CD4-positive, alpha-beta T cell treated with Interferon alpha-2 for 1 hour (primary cell): ENCODE measurements at places on chromosomes 11 and 22.

DNA sequence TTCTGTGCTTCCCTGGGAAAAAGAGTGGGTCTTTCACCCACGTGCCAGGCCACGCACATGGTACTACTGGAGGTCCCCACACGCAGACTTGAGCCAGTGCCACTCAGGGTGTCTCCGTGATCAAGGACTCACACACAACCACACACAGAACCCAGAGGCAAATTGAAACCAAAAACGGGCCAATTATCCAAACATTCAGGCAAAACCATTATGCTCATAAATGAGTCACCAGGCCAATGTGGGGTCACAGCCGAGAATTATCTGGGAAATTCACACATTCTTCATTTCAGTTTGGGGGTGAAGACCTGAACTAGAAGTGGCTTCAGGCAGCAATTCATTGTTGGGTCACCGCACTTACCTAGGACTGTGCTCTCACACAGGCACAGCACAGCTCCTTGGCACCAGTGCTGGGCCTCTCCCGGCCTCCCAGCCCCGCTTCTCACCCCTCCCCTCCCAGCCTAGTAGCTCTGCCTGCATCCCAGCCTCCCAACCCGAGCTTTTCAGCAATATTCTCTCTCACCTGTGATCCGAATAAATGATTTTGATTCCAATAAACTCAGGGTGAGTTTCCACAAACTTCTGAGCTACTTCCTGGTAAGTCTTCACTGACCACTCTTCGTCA, 28.0 kb downstream of the ADA2 start:
- no peak for DNase-seq

DNA sequence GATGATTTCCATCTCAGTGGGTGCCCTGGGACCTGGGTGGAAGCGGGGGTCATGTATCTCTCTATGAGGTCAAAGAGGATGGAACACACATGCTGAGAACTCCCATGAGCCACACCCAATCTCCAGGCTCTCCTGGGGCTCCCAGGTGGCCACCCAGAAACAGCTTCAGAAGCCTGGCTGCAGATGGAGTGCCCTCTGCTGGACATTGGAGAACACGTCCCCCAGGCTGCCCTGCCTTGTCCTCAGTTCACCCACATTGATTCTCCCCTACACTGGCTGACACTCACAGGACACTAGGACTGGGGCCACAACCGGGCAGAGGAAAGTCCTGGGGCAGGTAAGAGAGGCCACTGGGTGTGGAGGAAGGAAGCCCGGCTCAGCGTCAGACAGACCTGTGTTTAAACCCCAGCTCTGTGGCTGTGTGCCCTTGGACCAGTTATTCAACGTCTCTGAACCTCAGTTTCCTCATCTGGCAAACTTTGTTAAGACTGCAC, 4.5 kb upstream of the NOL12 start:
- DNase-seq = peak; percentile 73

DNA sequence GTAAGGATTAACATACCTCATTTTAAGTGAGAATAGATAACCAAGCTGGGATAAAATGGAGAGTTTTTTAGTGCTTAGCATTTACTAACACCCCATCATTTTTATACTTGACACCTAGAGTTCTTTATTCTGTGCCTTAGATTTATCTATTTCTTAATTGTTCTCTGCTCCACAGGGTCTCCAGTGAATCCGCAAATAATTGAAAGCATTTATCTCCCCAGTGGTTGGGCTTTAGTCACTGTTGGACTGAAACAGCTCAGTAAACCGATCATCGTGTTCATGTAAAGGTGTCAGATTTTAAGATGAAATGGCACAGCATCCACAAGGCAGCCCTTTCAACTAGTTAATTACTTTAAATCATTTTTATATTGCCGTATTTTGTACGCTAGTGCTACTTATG, 17.8 kb upstream of the GRIA4 start:
- DNase-seq = no peak

GRCh38 chr11:19912958-19913892, 200.6 kb downstream of the NAV2 start:
- no peak for DNase-seq

DNA sequence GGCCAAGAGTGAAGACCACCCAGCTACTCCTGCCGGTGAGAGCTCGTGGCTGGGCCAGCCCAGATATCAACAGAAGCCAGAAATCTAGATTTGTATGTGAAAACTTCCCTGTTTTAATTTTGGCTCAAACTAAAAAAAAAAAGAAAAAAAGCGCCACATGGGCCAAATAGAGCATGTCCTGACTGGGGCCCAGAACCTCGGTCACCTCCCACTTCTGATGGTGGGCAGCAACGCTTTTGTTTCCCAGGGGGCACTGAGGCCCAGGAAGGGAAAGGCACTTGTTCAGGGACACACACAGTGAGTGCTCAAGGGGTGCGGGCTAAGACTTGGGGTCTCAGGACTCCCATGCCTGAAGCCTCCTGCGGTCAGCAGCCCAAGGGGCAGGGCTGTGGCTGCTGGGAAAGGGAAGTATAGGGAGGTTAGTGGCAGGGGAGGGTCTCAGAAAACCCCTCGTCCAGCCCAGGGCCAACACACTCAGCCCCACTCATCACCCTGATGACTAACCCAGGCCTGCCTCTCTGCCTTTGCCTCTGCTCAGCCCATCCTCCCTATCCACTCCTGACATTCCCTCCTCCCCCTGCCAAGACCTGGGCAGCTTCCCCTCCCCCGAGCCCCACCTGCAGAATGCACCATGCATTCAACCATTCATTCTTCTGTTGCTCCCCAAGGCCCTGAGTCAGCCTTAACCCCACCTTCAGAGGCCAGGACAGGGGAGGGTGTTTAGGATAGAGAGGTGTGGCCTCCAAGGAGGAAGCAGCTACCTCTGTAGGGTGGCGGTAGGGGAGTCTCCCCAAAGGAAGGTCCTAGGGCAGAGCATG, 30.0 kb upstream of the TCF20 start:
- DNase-seq = peak; percentile 36

GRCh38 chr11:45560913-45561281, 104.5 kb downstream of the CHST1 start:
- DNase-seq = no peak

- no peak for DNase-seq
Measured at GRCh38 chr11:63889344-63889743, 27.6 kb downstream of the RCOR2 start.

DNA sequence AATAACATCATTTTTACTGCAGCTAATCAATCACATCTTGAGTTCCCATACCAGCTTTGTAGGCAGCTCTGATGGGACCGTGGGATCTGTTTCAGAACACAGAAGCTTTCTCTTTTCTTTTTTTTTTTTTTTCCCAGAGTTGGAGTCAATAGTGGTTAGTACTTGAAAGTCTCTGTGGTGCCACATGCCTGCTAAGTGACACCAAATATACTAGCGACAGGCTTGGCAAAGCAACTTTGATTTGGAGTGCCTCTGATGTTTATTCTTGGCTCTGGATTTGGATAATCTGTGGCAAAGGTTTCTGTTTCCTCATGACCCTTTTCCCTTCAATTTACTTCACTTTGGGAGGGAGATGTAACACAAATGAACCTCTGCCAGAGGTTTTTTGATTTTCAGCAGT, 681.4 kb upstream of the TENM4 start:
- no peak for DNase-seq

GRCh38 chr11:11966354-11966741, 42.1 kb downstream of the DKK3 start:
- DNase-seq = no peak

DNA sequence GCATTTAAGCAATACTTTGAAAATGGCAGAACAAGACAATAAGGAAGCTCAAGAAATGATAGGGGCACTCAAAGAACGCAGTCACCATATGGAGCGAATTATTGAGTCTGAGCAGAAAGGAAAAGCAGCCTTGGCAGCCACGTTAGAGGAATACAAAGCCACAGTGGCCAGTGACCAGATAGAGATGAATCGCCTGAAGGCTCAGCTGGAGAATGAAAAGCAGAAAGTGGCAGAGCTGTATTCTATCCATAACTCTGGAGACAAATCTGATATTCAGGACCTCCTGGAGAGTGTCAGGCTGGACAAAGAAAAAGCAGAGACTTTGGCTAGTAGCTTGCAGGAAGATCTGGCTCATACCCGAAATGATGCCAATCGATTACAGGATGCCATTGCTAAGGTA, 51.9 kb downstream of the SPECC1L start:
- DNase-seq = no peak

GRCh38 chr11:45483416-45483815, 182.0 kb downstream of the CHST1 start:
- DNase-seq = no peak

- DNase-seq = no peak
Measured at GRCh38 chr11:86220653-86221052, 23.9 kb upstream of the EED start.

DNA sequence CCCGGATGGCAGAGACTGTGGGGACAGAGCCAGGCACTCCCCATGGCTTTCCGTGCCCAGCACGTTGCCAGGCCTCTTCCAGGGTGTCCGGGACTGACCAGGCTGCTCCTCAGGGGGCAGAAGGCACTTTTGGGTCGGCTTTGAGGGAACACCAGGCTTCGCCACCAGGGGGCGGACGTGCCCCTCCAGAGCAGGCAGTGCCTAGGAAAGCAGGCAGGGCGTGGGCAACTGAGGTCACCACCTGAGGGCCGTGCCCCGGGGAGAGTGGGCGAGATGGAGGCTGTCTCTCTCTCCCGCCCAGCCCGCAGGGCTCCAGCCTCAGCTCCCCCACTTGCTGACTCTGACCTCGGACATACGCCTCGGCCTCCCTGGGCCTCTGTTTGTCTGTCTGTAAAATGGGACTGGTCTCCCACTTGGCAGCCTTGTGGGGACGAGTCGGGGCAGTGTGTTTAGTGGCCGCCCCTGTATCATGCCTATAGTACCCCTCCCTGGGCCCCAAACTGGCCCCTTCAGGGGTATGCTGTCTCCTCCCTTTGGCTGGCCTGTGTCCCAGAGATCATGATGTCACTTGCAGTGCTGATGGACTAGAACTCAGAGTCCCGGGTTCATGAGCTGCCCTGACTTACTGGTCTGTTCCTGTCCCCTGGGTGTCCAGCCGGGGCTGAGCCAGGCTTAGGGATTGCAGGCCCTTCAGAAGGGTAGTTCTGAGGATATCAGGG, 4.4 kb upstream of the PRR5 start:
- peak; percentile 82 for DNase-seq

- no peak for DNase-seq
Measured at GRCh38 chr11:18063125-18063524, 17.1 kb upstream of the TPH1 start.

DNA sequence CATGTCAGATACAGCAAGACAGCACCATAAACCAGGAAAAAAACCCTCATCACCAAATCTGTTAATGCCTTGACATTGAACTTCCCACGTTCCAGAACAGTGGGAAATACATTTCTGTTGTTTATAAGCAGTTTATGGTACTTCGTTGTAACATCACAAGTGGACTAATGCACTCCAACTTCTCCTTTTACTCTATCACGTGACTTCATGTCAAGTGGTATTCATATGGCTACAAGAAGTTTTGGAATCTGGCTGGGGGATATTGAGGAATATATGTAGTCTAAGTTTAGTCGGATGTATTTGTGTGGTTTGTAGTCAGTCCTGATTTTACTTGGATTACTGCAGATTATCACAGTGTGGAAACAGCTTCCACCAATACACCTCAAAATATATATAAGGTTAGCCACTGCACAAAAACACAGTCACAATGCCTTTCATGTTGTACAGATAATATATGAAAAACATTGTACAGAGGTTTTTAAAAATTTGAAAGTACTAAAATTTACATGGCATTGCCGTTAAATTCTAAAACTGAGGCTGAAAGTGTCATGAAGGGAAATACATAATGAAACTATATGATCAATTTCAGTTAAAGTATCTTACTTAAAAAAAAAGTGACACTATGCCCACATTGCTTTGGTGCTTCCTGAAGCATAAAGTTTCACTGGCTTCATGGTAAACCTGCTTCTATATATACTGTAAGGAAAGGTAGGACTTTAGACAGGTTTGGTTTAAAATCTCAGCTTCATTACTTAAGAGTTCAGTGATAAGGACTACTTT, 134.1 kb downstream of the CASP12 start:
- DNase-seq = no peak

DNA sequence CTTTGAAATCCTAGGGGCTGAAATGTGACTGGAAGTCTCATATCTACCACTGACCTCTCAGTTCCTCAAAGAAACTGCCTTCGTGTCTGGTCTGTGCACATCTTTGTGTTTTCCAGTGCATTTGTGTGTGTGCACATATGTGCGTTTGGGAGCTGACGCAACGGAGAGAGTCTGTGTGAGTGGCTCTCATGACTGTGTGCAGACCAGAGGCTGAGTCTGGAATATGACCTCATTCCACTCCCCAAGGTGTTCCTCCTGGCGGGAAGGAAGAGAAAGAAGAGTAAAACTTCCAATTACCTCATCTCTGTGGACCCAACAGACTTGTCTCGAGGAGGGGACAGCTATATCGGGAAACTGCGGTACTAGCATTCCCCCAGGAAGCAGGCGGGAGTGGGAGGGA, 16.5 kb downstream of the TUB start:
- no peak for DNase-seq

GRCh38 chr11:59857439-59858434, 8.6 kb downstream of the TCN1 start:
- DNase-seq = peak; percentile 43

DNA sequence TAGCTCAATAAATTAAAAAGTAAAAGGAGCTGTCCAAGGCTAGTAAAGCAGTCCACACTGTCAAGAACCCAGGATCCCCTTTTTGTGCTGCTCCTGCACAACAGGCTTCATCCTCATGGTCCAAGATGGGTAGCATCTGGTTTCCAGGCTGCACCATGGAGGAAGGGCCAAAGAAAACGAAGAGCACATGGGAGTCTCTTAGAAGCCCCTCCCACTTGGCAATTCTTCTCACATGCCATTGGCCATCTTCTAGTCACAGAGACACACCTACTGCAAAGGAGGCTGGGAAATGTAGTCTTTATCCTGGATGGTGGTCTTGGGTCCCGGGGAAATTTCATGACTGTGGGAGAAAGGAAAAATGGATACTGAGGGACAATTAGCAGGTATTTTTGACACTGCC, 37.8 kb downstream of the PRR5L start:
- no peak for DNase-seq

DNA sequence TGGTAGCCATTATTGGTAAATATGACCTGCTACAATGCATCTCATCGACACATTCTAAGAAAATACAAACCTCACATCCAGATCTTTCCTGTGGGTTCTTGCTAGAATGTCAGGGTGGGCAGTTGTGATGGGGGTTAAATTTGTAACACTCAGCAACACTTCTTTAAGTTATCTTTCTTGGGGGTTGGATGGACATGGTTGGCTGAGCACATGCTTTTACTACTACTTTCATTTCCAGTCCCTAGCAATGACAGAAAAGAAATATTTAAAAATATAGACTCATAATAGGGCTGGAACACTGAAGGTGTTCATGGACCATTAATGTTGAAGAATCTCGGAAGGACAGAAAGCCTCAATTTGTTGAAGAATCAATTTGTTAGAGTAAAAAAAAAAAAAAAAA, 57.6 kb downstream of the APOL3 start:
- no peak for DNase-seq

DNA sequence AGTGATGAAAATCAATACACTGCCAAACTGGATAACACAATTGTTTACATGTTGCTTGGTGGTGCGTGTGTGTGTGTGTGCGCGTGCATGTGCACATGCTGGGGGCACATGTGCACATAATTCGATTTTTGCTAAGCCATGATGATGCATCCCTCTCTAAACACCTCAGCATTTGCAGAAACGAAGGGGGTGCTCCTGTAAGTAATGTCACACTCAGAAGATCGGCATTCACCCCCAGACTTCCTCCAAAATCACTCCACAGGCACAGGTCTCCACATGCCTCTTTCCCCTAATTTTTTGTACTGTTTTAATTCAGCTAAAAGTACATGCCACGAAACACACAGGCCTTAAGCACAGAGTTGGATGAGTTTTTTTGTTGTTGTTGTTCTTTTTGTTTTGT, 341.5 kb downstream of the SHANK2 start:
- DNase-seq = no peak

GRCh38 chr22:47816121-47816862, 1053.8 kb downstream of the TBC1D22A start:
- DNase-seq = no peak
